ENCODE measurements at places on chromosomes 6 and 20.

DNA sequence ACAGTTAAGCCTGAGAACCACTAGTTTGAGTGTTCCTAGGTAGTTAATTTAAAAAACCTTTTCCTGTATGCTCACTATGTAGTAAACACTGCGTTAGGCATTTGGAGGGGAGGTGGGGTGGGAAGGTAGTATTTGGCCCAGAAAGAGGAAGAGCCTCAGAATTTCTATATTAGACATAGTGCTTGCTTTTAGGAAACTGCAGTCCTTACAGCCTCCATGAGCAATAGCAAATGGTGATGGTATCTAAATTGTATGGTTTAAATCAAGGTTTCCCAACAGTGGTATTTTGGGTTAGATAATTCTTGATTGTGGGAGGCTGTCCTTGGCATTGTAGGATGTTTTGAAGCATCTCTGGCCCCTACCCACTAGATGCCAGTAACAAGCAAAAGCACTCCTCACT is 61.5 kb upstream of the RIPOR2 start:
- DNase-seq, result no peak

DNA sequence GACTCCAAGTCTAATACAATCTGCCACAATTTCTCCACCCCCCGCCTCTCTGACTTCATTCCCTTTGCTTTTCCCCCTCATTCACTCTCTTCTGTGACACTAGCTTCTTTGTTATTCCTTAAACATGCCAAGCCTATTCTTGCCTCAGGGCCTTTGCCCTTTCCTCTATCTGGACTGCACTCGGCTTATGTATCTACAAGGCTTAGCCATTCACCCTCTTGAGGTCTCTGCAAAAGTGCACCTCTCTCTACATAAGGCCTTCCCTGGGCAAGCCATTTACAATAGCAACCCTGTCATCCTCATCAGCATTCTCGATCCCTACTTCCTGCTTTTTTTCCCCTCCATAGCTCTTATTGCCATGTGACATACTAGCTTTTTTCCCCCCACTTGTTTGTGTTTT is 168.9 kb downstream of the PDSS2 start:
- no peak for DNase-seq

GRCh38 chr6:34005901-34006531 is 139.9 kb downstream of the GRM4 start:
- no peak for DNase-seq

DNA sequence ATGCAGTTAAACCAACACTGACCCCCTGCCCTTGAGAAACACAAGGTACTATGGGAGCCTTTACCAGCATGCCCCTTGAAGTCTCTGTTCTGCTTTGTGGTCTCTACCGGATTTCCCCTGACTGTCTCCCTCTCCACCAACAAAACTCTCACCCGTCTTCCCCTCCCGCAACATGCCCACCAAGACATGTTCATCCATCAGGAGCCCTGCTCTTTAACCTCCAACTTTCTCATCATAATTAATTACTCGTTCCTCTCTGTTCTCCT is 1.1 kb downstream of the ZNF165 start:
- DNase-seq, result no peak

DNA sequence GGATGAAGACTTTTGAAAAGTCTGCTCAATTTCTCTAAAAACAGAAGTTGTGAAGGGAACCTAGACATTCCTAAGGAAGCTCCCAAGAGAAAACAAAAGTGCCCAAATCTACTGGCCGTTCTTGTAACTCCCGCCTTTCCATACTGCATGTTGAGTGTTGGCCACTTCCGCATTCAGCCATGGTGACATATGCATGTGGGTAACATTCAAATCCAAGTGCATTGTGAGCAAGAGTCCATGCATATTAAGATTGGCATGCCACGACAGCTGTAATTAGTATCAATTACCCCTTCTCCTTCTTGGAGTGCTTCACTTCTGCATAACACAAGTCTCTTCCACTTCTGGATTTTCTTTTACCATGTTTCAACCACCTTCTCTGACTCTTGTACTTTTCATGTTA is 8.4 kb downstream of the SLC35D3 start:
- no peak for DNase-seq

DNA sequence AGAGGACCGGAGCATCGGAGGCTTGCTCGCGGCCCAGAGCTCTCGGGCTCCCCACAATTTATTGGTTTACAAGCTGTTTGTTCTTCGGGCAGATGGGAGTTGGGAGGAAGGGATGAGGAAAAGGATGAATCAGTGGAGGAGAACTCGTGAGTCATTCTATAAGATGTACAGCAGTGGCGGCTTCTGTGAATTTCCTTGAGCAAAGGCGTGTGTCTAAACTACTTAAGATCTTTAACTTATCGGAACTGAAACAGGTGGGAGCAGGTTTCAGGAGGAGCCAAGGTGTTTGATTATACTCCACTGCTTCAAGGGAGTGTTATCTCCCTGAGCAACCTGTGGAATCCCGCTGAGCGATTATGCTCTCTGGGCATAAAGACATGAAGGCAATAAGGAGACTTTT is 50.5 kb upstream of the IBTK start:
- DNase-seq, result no peak

DNA sequence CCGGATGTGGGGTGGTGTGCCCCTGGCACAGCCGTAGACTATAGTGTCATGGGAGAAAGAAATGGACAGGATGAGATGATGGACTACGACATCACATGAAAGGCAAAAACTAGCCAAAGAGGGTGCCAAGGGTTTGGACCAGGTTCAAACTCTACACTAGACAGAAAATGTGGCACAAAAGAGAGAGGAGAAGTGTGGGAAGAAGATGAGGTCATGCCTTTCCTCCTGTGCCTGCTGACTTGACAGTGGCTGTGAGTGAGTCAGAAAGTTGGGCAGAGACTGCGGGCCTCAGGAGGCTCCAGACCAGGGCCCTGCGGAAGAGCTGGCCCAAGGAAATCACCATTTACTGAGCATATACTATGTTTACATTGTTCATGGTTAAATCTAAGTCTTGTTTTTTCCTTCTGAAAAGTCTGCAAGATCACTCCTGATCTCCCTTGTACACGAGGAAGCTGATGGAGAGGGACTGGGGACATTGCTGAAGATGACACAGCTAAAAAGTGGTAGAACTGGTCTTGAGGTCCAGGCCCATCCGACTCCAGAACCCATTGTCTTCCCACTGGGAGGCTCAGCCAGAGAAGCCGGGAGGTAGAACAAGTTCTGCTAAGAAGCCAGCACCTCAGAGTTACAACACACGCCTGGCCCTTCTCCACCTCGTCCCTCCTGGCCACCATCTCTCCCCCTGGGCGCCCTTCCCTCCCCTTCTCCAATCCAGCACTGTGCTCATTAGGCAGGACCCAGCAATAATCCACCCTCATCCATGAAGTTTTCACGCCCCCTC is 35.6 kb downstream of the CNKSR3 start:
- no peak for DNase-seq

DNA sequence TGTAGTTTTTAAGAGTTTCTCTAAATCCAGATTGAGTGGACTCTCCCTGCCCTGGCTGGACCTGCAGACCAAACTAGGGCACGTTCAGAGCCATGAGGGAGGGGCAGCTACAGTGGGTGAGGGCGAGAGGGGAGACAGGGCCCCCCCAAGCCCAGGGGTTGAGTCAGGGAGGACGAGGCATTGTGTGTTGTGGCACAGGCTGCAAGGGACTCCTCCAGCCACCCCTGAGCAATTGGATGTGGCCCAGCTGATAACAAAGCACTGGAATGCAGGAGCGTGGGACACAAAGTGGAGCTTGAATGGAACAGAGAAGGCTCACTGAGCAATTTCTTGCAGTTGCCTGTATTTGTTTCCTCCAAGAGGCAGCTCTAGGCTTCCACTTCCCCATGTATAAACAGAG is 43.5 kb upstream of the MYL9 start:
- DNase-seq, result no peak

GRCh38 chr20:61451953-61452352 is 199.9 kb downstream of the CDH4 start:
- DNase-seq, result no peak

- no peak for DNase-seq
Measured at GRCh38 chr6:137652961-137653705, 158.9 kb upstream of the OLIG3 start.

DNA sequence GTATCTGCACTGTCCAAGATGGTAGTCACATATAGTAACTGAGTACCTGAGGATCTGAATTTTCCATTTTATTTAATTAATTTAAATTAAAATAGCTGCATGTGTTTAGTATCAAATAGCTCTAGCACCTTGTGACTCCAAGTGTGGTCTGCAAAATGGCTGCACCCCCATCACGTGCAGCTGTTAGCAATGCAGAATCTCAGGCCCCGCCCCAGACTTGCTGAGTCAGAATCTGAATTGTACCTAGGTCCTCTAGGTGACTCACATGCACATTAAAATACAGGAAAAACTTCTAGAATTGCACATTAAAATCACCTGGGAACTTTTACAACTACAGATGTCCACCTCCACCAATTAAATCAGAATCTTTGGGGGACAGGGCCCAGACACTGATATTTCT is 19.2 kb upstream of the FAM83C start:
- peak; percentile 81 for DNase-seq

DNA sequence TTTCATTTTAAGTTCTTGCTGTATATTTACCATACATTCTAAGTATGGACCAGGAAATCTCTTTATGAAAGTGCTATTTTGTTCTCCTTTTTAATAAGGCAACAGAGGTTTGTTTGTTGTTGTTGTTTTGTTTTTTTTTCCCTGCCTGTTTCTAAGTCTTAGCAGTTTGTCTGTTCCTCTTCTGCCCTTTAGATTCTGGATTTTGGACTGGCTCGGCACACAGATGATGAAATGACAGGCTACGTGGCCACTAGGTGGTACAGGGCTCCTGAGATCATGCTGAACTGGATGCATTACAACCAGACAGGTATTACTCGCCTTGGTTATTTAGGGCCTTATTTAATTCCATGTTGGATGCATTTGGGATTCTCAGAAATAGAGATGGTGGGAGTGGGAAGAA is 48.0 kb downstream of the MAPK14 start:
- no peak for DNase-seq

GRCh38 chr6:6659600-6660327 is 71.2 kb downstream of the LY86 start:
- DNase-seq, result no peak

DNA sequence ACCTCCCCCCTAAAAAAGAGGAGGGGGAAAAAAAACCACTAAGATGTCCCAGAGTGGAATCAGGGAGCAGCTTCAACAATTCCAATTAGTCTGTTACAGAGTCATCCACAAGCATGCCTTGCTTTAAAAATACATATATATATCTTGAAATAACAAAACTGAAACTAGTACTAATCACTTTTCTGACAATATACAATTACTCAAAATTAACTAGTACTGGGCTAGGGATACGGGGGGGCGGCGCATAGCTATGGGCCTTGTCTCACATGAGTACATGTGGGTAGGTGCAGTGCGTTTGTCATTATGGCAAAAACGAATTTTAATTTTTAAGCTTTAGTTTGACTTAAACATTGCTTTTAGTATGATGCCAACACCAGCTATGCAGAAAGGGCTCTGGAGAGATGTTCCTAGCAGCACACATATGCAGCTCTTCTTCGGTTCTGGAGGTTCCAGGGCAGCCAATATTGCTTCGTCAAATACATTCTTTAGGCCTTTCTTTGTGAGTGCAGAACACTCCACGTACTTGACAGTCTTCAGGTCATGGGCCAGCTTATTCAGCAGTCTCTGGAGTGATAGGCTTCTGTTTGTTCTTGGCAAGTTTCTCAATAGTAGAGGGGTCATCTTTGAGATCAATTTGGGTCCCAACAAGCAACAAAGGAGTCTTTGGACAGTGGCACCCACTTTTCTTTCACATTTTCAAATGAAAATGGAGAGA is 38.8 kb downstream of the ITCH start:
- peak; percentile 36 for DNase-seq

- no peak for DNase-seq
Measured at GRCh38 chr20:7716286-7716972, 223.8 kb downstream of the HAO1 start.

DNA sequence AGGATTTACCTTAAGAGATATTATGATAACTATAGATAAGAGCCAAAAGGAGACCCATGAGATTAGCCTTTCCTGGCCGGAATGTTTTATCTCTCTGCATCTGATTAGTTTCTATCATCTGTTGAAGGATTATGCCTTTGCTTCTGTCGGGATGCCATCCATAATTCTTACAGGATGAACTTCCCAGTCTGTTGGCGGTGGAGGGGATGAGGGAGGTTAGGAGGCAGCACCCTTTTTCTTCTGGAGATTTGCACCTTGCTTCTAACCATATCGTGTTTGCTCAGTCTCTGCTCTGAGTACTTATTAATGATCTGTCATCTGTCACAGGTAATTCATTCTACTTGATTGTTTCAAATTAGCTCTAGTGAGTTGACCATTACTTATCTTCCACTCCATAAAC is 292.1 kb downstream of the KHDC1L start:
- DNase-seq, result no peak

- no peak for DNase-seq
Measured at GRCh38 chr20:19918965-19919329, 98.2 kb upstream of the NAA20 start.

- DNase-seq, result no peak
Measured at GRCh38 chr6:19210849-19211590, 626.1 kb upstream of the ID4 start.

DNA sequence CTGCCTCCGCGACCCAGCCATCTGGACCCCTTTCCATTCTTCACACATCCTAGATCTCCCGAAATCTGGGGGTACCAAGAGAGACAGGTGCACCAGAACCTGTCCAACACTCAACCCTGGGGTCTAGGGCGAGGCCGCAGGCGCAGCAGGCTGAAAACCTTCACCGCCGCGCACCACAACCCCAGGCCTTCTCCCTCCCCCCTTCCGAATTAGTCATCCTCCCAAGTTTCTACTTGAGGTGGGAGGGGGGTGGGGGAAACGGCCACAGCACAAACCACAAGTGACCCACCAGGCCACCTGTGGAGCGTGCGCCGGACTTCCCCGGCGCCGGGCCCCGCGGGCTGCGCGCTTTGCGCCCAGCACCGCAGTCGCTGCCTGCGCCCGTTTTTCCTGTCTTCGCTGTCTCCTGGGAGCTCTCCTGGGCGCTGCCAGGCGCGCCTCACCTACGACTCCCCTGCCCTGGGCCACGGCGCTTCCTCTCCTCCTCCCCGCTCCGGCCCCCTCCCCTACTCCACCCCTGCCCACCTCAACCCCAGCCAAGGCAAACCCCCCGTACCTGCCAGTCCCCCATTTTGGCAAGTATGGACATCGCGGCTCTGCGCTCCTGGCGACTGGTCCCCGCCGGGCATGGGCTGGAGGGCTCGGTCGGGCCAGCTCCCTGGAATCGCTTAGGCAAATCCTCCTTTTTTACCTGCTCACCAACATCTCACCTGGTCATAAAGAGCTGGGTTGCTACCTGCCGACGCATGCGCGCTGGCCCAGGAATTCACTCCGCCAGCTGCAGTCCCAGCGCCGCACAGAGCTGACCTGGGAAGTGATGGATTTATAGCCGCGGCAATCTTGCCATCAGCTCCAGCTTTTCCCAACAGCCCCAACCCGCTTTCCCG is 4.2 kb upstream of the TFAP2A start:
- DNase-seq, result no peak

- DNase-seq, result no peak
Measured at GRCh38 chr6:37882724-37883413, 63.3 kb downstream of the ZFAND3 start.

Data from stimulated activated CD4-positive, alpha-beta T cell treated with anti-CD3 and anti-CD28 coated beads, Interleukin-2, amount 100 ng/mL, for 24 hours (primary cell).